ENCODE measurements at places on chromosomes 3 and 15.

- DNase-seq, result no peak
Measured at GRCh38 chr3:16401273-16401672, 112.2 kb downstream of the RFTN1 start.

GRCh38 chr3:126105691-126106187 lies 21.8 kb upstream of the SLC41A3 start:
- no peak for DNase-seq

DNA sequence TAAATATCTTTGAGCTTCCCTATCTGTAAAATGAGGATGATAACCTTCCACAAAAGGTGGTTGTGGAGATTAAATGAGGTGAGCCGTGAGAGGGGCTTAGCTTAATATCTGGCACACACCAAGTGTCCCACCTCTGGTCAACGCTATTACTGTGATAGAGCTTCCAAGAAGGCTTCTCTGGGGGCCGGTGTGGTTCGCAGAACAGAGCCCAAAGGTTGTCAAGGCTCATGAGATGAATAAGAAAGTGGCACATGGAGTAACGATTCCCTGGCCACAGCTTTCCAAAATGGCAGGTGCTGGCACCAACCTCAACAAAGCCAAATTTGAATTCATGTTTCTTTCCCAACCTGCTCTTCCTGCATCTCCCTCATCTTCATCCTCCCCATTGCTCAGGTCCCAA lies 10.4 kb downstream of the KY start:
- no peak for DNase-seq

- no peak for DNase-seq
Measured at GRCh38 chr3:33047842-33048834, 48.8 kb downstream of the GLB1 start.

- DNase-seq, result no peak
Measured at GRCh38 chr3:16484216-16484615, 29.3 kb downstream of the RFTN1 start.

- peak; percentile 65 for DNase-seq
Measured at GRCh38 chr15:88243895-88244787, 12.4 kb downstream of the NTRK3 start.

DNA sequence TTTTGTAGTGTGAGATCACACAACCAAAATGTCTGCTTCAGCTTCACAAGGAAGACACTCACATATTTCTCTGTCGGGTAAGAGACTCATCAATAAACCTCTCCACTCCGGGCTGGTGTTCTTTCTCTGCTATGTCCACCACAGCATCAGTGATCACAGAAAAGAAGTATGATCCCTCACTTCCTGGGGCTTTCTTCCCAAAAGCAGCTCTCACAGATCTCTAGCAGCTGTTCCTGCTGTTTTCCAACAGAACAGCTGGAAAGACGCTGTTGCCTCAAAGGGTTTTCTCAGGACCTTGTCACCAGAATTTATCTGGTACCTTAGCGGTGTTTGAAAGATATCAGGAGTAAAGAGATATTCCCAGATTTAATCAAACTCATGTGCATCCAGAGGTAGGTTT lies 46.4 kb downstream of the GATM start:
- no peak for DNase-seq

- DNase-seq, result peak; percentile 61
Measured at GRCh38 chr15:34341381-34342212, 1.3 kb downstream of the NOP10 start.

DNA sequence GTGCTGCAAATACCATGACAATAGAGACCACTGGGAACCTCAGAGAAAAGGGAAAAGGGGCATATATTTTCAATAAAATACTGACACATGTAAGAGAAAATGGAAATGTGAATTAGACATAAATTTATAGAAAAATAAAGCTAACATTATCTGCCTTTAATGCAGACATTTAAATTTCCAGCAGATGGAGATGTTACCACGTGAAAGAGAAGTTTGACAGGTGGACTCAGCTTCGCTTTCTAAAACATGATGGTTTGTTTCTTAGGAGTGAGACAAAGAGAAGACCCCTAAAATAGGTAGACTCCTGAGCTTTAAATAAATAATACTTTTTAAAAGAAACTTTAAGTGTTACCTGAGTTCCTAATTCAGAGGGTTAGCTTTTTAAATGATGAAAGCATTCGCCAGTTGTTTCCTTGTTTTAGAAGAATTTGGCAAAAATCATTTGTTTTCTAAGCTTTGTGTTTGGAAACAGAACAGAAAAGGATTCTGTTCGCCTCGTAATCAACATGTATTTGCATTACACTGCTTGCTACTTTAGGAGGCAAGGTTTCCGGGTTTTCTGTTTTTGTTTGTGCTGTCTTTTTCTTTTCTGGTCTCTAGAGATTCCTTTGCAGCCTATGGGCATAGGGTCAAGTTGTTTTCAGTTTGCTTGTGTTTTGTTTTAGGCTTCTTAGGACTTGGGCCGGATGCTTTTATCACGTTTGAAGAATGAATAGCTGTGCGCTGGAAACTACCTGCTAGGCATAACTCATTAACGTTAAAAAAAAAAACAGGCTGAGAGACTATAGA lies 271.4 kb downstream of the THSD4 start:
- no peak for DNase-seq

GRCh38 chr3:9179826-9180763 lies 69.4 kb downstream of the SRGAP3 start:
- DNase-seq, result peak; percentile 61

- DNase-seq, result peak; percentile 58
Measured at GRCh38 chr3:32384938-32385337, 6.7 kb upstream of the CMTM7 start.

GRCh38 chr3:15438983-15439382 lies 11.6 kb downstream of the EAF1 start:
- peak; percentile 73 for DNase-seq

DNA sequence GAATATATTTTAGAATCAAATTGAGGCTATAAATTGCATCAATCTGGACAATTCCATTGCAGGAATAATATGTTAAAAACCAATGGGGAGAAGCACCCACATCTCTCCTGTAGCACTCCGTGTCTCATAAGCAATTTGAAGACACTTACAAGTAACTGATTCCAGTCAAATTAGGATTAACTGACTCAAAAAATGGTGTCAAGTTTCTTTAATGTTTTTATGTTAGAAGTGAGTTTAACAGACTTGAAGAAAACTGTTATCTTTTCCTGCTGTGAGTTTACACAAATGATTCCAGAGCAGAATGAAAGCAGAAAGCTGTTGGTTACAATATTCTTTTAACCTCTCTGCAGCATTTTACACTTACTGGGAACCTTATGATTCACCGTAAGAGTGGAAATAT lies 23.2 kb downstream of the RLBP1 start:
- no peak for DNase-seq

GRCh38 chr15:36769098-36769497 lies 189.7 kb downstream of the CDIN1 start:
- DNase-seq, result peak; percentile 2

GRCh38 chr3:158702815-158703481 lies 29.3 kb downstream of the RARRES1 start:
- no peak for DNase-seq

- no peak for DNase-seq
Measured at GRCh38 chr3:65558826-65559225, 479.9 kb downstream of the MAGI1 start.

GRCh38 chr15:101323793-101324523 lies 28.9 kb upstream of the SNRPA1 start:
- DNase-seq, result no peak

DNA sequence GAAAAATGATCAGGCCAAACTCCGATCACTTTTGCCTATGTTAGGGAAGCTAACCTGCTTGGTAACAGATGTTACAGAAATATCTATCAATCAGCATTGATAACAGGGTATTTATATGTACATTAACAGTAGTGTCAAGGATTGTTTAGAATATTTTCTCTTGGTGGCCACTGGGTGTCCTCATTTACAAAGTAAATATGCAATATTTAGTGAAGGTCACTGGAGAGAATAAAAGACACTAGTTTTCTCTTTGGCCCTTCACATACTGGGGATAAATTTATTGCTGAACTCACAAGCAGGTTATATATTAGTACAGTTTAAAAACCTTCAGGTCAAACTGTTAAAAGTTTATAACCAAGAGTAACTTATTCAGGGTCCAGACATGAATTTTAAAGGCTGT lies 69.0 kb downstream of the TIGIT start:
- DNase-seq, result peak; percentile 8

GRCh38 chr3:72204452-72204851 lies 419.5 kb upstream of the PROK2 start:
- DNase-seq, result no peak

- no peak for DNase-seq
Measured at GRCh38 chr15:93759629-93760028, 471.7 kb upstream of the MCTP2 start.

DNA sequence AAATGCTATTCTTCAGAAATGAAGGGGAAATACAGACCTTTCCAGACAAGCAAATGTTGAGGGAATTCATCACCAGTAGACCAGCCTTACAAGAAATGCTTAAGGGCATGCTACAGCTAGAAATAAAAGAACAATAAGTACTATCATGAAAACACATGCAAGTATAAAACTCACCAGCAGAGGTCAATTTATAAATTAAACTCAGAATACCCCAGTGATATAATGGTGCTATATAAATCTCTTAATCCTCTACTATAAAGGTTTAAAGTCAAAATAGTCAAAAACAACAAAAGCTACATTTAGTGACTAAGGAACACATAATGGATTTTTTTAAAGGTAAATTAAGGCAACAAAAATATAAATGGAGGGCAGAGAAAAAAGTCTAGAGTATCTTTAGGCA lies 142.5 kb downstream of the CPNE4 start:
- no peak for DNase-seq

- DNase-seq, result no peak
Measured at GRCh38 chr3:67067251-67067650, 69.1 kb downstream of the KBTBD8 start.

DNA sequence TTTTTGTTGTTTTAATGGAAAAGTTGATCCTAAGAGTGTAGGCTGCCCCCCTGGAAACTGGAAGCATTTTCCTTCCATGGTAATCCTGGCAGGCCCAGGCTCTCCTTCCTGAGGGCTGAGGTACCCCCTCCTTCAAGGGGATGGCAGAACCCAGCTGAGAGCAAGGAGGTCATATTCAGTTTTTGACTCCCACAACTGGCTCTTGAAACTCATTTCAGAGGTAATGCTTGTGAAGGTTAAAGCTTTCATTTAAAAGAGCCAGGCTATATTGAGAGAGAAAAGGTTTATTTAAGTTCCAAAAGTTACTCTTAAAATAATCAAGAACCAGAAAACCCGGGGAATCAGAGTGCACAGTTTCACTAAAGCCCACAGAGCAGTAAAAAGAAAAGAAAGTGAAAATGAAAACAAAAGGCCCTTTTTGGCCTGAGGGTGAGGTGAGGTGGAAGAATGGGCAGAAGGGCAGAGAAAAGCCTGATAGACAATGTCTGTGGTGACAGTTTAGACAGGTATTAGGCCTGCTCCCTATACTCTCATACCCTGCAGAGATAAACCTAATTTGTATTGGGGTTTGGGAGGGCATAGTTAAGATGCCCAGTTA lies 47.0 kb upstream of the RBP1 start:
- no peak for DNase-seq

DNA sequence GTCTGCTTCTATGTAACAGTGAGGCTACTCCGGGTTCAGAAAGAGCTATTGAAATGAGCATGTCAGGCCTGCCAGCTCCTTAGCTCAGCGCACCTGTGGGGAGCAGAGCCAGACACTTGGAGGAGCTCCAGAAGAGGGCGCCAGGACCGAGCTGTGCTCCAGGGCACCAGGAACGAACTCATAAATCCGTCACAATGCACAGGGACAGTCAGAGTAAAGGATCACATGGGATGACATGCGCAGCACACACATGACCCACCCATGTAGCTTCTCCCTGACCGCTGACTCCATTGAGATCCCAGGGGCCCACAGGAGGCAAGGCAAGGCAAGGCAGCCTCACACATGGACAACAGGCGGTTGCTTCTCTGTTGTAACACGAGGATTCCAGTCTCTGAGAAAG lies 26.0 kb upstream of the GNB5 start:
- DNase-seq, result no peak

DNA sequence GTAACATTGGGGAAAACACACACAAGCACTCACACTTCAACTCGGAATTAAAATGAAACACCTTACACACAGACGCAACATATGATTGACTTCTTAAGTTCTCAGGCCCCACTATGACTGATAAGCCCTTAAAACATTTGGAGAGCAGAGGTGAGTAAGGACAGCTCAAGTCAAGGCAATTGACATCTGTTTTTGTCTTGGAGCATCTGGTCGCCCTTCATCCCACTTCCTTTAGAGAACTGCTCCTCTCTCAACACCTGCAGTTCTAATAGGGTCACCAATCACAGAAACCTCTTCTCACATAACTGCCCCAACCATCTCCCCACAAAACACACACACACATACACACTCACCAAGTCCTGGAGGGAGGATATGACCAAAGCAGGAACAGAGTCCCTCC lies 43.4 kb downstream of the ERC2 start:
- no peak for DNase-seq

GRCh38 chr15:69610277-69610676 lies 157.7 kb downstream of the RPLP1 start:
- peak; percentile 59 for DNase-seq

DNA sequence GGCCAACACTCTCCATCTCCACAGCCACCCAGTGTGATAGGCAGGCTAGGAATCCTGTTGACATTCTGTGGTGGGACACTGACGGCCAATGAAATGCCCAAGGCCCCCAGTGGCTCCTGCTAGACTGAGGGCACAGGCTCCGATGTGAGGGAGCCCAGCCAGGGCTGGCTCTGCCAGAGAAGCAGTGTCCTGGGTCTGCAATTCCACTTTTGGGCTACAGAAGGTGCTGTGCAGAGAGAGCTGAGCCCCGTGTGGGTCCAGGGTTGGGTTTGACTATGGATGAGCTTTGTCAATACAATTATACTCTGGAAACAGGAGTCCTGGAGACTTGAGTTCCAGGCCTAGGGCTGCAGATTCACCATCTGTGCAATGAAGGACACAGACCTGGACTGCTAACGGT lies 55.7 kb upstream of the TMEM115 start:
- DNase-seq, result no peak

DNA sequence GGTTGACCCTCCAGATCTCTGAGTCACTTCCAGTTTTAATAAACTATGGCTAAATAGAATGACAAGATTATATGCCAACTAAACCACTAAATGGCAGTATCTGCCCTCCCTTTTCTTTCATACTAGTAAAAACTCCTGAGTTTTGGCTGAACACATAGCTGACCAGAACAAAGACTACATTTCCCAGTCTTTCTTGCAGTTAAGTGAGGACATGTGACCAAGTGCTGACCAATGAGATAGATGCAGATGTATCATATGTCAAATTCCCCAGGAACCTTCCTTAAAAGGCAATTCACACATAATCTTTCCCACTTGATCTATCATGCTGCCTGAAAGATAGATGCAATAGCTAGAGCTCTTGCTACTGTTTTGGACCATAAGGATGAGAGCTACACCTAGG lies 191.3 kb downstream of the SHOX2 start:
- DNase-seq, result no peak

- no peak for DNase-seq
Measured at GRCh38 chr15:71651750-71652186, 158.6 kb upstream of the NR2E3 start.
